Hematopoietic multipotent progenitor cell treated with erythropoietin and hydrocortisone succinate and interleukin-3 and kit ligand, for 17 days (in vitro differentiated cells): ENCODE measurements at places on chromosomes 7 and 10.
A peak's percentile ranks its signal among the peaks of the same experiment; 100 is the strongest.

DNA sequence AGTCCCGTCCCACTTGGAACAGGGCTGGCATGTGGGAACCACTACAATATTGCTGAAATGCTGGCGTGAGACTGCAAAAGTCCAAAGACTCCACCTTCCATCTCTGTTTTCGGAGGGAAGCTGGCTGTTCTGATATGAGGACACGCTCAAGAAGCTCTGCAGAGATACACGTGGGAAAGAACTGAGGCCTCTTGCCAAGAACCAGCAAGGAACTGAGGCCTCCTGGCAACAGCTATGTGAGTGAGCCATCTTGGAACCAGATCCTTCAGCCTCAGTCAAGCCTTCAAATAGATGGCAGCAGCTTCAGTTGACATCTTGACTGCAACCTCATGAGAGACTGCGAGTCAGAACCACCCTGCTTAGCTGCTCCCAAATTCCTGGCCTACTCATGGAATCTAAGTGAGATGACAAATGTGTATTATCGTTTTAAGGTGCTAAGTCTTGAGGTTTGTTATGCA, 30.8 kb downstream of the SGMS1 start:
- DNase-seq: peak; percentile 83

DNA sequence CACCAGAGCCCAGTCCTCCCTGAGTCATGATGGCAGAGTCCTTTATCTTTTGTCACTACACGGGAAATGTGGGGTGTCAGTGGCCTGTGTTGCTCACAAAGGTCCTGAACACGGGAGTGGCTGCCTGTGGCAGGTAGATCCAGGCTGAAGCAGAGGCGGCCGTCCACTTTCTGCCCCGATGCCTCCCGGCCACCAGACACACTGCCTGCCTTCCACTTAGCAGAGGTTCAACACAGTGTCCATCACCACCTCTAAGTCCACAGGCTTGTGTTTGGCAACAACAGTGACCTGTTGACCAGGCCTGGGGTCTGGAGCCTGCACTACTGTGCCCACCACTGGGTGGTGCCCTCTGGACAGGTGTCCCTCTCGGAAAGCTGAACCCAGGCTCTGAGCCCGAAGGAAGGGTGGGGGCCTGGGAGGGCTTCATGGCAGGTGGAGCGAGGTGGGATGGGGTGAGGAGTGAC, 49.9 kb upstream of the CAMK2B start:
- no peak for DNase-seq

DNA sequence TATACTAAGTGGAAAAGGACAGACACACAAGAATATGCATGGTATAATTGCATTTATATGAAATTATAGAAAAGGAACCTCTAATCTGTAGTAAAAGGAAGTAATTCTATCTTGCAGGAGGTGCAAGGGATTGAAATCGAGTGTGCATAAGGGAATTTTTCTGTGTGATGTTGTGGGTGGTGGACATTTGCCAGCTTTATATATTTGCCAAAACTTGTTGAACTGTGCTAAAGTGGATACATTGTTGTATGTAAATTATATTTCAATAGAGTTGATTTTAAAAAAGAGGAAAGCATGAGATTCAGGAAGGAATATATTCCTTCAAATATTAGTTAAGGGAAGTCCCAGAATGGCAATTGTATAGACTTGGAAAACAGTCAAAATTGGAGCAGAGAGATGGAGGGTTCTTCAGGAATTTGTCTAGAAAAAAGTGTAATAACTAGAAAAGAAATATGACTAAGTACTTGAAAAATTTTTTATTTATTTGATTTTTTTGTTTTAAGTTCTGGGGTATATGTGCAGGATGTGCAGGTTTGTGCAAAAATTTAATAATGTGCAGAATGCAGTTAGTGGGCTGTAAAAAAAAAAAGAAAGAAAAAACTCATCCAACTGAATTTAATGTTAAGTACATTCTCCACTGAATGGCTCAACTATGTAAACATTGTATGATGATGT, 96.1 kb downstream of the ARL4A start:
- no peak for DNase-seq

GRCh38 chr7:10648289-10648688, 325.4 kb upstream of the PHF14 start:
- no peak for DNase-seq

- DNase-seq: no peak
Measured at GRCh38 chr7:157961731-157962457, 625.1 kb downstream of the DNAJB6 start.

GRCh38 chr7:87671-88070, 104.7 kb upstream of the FAM20C start:
- DNase-seq: no peak

DNA sequence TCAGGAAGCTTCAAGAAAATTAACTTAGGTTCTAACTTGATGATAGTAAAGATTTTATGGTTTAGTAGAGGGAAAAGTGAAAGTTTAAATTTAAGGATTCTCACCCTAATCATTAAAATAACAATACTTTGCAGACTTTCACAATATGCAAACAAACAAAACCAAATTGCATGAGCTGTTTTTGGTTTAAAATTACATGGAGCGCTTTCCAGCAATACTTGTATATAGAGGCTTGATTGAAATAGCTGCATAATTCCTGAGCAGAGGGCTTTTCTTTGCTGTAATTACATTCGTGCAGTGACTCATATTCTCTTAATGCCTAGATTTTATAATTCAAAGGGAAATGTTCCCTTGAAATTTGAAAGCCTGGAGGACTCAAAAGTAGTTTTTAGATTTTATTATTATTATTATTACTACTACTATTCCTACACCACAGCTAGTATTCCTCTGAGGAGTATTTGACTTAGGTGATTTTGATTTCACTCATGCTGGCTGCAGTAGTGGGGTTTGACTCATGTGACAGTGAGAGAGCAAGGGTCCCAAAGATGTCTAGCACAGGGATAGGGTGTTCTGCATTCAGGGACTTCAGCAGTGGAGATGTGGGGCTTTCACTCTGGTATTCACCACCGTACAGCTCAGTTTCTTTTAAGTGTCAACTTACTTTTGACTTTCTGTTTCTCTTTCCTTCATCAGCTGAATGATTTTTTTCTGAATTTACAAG, 138.1 kb downstream of the ADAM22 start:
- no peak for DNase-seq

DNA sequence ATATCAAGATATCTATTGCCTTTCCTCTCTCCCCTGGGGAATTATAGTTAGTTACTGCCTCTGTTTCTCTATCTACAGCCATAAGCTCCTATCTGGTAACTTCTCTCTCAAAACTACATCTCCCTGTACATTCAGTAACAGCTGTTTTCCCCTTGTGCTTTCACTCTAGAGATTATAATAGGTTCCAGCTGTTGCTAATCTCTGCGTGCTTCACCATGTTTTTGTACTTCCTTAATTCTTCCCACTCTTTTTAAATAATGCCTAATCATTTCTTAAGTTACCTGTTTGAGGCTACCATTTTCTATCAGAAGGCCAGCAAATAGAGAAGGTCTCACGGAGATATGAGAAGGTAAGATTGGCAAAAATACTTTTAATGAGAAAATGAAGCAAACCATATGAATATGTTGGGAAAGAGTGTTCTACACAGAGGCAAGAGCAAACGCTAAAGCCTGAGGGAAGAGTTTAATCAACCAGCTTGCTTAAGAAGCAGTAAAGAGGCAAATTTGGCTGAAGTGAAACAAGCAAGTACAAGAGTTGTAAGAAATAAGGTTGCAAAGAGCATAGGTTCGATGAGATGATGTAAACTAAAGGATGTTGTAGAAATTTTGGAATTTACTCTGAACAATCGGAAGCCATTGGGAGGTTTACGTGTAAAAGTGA, 101.9 kb upstream of the HGF start:
- no peak for DNase-seq

GRCh38 chr7:50166997-50167965, 74.2 kb upstream of the ZPBP start:
- no peak for DNase-seq

- no peak for DNase-seq
Measured at GRCh38 chr10:78595269-78595619, 473.5 kb upstream of the ZMIZ1 start.

DNA sequence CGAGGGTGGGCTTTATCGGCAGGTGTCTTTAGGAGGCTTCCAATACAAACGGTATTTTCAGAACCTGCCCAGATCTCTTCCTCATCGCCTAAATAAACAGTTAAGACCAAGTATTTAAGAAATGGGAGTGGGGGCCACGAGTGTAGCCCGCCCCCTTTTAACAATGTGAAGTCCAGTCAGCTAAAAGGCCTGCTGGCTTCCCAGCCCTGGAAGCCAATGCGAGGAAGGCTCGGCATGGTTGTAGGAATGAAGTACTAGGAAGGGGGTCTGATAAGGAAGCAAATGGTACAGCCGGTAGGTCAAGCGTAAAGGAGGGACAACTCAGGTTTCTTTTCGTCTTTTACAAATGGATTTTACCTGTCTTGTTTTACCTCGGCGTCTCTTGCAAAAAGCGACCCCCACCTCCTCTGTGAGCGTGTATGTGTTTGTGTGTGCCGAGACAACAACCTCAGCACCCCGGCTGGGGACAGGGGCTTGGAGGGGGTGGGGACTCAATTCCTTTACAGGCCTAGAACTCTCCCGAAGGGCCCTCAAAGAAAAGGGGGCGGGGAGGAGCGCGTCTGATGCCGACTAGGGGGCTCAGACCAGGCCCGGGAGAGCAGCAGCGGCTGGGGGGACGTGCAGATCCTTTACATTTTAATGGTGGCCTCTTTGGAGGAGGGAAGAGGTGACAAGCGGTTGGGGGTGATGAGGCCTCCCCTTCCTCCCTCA, 147.6 kb downstream of the GPR85 start:
- peak; percentile 37 for DNase-seq

GRCh38 chr10:71601273-71601672, 118.3 kb downstream of the C10orf105 start:
- no peak for DNase-seq

DNA sequence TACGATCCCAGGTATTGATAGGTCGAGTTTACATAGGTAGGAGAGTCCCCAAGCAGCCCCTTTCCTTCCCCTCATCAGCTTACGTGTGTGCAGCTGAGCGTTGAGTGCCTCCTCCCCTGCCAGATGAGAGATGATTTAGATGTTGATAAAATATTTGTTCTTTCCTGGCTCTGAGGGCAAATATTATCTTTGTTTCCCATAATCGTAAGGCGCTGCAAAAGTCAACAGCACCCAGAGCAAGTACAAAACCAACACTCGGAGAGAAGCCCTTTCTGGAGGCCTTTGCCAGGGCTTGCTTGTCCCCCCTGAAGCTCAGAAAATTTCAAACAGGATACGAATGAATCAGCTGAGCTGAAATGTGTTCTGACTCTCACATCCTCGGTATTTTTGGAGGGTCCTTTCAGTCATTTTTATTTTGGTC, 683.2 kb downstream of the LRMDA start:
- DNase-seq: no peak
